CD14-positive monocyte (primary cell): ENCODE measurements at places on chromosomes 11 and 22.

GRCh38 chr11:12185914-12186313 is 75.5 kb downstream of the MICAL2 start:
- H3K36me3 ChIP-seq: peaks cover 82% of the 10 kb centered on the region
- peaks cover 15% of the 10 kb centered on the region for H3K4me1 ChIP-seq
- H3K4me3 ChIP-seq: no peak overlapping the region
- no peak for DNase-seq
- no peaks in the 10 kb centered on the region for H3K27me3 ChIP-seq

DNA sequence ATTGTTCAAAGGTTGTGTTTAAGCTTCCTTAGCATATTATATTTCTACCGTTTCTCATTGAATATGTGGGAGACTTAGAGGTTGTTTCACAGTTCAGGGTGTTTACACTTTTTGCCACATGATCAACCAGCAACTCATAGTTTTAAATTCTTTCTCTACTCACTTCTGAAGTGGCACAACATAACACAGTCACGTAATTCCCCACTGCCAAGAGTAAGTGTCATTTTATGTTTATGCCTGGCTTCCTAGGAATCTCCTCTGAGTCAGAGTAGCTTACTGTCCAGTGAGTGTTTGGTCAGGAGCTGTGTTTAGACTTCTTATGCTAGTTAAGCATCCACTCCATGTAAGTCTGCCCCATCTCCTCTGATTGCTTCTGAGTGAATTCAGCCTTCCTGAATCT is 520.8 kb upstream of the KIRREL3 start:
- no peaks in the 10 kb centered on the region for H3K4me1 ChIP-seq
- no peak overlapping the region for H3K27ac ChIP-seq
- no peak overlapping the region for H3K4me3 ChIP-seq
- no peaks in the 10 kb centered on the region for H3K36me3 ChIP-seq
- DNase-seq: no peak

- H3K27me3 ChIP-seq: no peaks in the 10 kb centered on the region
- DNase-seq: no peak
- H3K4me3 ChIP-seq: no peak overlapping the region
- H3K27ac ChIP-seq: no peak overlapping the region
- peaks cover 65% of the 10 kb centered on the region for H3K36me3 ChIP-seq
These were observed 9.2 kb upstream of the STT3A start for GRCh38 chr11:125583496-125583895.

DNA sequence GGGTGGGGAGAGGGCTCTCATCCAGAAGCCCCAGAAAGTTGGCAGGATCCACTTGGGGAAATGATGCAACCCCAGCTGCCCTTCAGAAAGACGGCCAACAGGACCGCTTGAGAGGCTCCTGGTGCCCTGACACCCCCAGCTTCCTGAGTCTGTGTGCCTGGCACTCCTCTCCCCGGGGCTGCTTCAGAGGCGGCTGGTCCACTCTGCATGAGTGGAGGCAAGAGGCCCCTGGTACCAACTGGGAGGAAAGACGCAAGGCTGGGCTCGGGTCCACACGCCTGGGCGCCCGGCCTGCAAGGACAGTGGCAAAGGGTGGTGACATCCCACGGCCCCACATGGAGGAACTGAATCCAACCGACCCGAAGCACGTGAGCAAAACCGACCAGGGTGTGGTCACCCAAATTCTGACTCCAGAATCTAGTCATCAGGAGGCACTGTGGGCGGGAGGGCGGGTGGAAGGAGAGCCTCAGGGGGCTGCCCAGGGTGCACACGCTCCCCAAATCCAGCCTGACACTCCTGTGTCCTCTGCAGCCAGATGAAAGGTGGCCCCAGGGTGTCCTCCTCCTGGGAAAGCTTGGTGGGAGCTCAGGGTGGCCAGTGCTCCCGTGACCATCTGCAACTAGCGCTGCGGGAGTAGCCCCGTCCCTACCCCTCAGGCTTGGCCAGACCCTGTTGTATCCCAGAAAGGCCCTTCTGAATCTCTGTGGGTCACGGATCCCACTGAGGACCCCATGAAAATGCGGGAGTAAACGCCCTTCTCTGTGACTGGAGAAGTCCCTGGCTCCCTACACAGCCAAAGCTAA is 3.7 kb downstream of the RNH1 start:
- no peaks in the 10 kb centered on the region for H3K27me3 ChIP-seq
- peak overlapping the region; percentile 100 for H3K27ac ChIP-seq
- peaks cover 65% of the 10 kb centered on the region for H3K4me1 ChIP-seq
- peak; percentile 95 for DNase-seq

GRCh38 chr11:78975081-78975480 is 400.4 kb upstream of the NARS2 start:
- no peak for DNase-seq
- H3K4me3 ChIP-seq: no peak overlapping the region
- H3K4me1 ChIP-seq: no peaks in the 10 kb centered on the region
- H3K27me3 ChIP-seq: peaks cover 2% of the 10 kb centered on the region
- H3K36me3 ChIP-seq: no peaks in the 10 kb centered on the region
- no peak overlapping the region for H3K27ac ChIP-seq
